ENCODE measurements at places on chromosomes 5 and 9.
A peak's percentile ranks its signal among the peaks of the same experiment; 100 is the strongest.

DNA sequence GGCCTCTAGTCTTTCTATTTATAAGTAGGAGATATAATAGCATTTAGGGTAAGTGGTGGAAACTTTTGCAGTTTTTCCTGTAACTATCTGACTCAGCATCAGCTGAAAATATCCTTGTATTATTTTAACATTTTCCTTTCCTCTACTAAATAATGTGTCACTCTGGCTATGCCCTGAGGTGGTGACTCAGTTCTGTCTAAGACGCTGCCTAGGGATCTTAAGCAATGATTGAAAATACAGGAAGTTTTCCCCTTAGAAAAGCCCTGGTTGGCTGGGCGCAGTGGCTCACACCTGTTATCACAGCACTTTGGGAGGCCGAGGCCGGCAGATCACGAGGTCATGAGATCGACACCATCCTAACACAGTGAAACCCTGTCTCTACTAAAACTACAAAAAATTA, 9.3 kb upstream of the EDIL3 start:
- DNase-seq, result no peak

- no peak for DNase-seq
These were observed 189.1 kb downstream of the GABRG2 start for GRCh38 chr5:162256711-162257110.

DNA sequence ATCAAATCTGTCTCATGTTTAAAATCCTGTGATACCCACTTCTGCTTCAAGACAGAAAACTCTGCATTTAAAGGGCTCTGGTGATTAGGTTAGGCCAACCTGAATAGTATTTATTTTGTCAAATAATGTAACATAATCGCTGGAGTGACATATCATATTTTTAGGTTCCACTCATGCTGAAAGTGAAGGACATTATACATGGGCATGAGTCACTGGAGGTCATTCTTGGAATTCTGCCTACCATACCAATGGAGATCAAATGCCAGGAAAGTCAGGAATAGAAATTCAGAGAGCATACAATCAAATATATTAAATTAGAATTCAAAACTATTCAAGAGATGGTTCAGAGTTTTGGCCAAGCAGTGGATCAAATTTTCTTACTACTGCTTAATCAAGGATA, 97.1 kb upstream of the PRSS3 start:
- DNase-seq, result no peak

- DNase-seq, result no peak
These were observed 85.8 kb downstream of the FBXO38 start for GRCh38 chr5:148469501-148469935.

- no peak for DNase-seq
These were observed 241.8 kb downstream of the CDH12 start for GRCh38 chr5:22611327-22611726.

DNA sequence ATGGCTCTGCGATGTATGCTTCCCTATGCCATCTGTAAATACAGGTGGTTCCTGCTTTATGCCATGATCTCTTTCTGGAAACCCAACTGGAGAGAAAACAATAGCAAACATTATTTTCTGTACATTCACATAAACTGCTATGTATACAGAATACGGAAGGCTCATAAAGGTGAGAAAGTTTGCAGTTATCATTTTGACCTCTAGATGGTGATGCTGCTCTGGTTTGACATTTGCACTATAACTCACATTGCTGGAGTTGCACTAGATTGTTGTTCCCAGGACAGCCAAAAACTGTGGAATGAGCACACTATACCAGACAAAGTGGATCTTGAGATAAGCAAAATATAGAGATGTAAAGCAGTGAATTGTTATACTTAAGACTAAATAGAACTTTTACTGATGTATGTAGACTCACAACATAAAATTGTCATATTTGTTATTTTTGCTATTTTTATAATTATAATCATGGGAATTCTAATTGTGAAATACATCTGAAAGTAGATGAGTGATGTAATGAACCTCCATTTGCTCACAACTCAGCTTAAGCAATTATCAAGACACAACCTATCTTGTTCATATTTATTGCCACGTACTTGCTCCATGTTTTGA, 246.5 kb downstream of the PTPRD start:
- no peak for DNase-seq

DNA sequence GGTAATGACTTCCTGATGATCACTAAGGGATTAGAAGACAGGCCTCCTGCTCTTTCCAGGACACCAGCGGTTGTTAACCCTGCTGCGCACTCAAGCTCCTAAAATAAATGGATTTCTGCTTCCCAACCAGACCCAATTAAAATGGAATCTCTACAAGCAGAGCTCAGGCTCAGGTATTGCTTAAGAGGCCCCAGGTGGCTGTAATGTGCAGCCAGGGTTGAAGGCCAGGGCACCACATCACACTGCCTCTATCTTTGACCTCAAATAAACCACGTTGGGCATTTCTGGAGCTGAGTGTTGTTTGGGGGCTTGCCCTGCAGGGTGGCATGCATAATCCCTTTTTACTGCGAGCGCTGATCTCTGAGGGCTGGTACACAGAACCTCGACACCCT, 108.0 kb downstream of the FBXO38 start:
- no peak for DNase-seq

DNA sequence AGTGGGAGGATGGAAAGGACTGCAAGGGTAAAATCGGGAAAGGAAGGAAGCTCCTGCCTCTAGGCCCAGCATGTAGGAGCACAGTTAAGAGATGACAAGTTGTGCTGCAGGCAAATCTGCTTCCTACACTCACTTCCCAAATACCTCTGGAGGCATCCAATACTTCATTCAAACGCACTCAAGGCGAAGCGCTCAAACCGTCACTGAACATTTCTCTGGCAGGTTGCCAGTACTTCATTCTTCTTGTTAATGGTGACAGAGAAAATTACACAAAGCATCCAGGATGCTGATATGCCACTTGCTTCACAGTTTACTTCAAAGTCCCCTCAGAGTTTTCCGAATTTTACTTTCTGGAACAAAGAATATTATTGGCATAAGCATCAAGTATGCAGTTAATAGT, 59.8 kb downstream of the NREP start:
- no peak for DNase-seq

DNA sequence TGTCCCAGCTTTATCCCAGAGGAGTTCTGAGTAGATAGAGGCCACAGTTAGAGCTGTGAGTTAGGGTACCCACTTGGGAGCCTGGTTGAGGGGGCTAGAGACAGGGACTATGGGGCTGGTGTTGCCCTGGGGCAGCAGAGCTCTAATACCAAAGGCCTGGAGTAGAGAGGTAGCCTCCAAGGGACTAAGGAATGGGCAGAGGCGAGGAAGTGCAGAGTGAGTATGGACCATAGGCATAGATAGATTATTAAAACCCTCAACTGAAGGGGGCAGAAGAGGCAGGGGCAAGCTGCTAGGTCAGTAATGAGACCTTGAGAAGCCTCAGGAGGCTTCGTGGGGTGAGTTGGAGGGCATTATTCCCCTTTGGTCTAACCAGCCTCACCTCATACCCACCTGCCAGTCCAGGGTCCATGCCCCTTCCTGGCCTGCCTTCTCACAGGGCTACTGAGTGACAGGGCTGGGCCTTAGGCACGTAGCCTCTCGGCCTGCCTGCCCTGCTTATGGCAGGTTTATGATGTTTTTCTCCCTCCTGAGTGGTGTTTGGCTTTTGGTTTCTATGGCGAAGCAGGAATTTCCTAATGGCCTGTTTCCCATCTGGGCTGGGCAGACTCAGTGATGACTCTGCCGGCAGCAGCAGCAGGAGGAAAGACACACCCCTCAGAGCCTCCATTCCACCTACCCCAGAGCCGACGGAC, 8.0 kb downstream of the PDLIM4 start:
- no peak for DNase-seq

DNA sequence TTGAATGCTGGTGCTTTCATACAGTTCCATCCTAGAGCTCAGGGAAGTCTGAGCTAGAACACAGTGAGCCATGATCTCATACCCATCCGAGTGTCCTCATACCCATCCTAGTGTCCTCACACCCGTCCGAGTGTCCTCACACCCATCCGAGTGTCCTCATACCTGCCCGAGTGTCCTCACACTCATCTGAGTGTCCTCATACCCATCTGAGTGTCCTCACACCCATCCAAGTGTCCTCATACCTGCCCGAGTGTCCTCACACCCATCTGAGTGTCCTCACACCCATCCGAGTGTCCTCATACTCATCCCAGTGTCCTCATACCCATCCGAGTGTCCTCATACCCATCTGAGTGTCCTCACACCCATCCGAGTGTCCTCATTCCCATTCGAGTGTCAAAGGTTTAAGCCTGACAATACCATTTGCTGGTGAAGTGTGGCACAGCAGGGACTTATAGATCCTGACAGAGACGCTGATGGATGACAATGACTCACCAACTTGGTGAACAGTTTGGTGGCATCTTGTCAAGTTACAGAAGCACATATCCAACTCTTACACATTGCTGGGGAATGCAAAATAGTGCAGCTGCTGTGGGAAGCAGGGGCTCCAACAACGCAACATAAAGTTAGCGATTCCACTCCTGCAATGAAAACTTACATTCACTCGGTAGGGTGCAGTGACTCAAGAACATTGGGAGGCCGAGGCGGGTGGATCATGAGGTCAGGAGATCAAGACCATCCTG, 77.0 kb upstream of the COL5A1 start:
- no peak for DNase-seq

DNA sequence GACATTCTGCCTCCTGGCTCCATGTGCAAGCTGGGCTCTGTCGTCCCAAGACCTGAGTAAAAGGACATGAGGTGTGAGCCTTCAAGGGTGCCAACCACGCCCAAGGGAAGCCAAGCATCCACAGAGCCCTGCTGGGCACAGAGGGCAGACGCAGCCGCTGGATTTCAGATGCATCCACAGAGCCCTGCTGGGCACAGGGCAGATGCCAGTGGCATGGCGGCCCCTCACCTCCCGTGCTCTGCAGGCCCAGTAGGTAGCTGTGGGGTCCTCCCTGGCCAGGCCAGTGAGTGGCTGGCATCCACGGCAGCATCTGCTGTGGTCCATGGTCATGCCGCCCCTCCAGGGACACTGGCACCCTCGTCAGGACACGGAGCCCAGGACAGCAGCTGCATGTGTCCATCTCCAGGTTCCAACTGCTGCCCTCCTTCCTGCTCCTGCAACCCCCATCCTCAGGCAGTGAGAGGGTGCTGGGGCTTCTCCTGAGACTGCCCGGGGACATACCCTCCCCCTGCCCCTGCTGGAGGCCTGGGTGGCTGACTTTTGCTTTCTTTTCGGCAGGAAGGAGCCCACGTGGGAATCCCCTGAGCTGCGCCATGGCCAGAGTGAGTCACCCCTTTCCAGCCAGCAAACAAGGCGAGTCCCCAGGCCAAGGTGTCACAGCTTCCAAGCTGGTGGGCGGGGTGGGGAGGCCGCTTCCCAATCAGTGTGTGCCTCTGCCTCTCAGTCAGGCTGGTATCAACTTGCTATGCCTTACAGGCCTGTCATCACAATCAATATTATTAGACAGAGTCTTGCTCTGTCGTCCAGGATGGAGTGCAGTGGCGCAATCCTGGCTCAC, 4.0 kb upstream of the TRAF2 start:
- DNase-seq, result peak; percentile 96

DNA sequence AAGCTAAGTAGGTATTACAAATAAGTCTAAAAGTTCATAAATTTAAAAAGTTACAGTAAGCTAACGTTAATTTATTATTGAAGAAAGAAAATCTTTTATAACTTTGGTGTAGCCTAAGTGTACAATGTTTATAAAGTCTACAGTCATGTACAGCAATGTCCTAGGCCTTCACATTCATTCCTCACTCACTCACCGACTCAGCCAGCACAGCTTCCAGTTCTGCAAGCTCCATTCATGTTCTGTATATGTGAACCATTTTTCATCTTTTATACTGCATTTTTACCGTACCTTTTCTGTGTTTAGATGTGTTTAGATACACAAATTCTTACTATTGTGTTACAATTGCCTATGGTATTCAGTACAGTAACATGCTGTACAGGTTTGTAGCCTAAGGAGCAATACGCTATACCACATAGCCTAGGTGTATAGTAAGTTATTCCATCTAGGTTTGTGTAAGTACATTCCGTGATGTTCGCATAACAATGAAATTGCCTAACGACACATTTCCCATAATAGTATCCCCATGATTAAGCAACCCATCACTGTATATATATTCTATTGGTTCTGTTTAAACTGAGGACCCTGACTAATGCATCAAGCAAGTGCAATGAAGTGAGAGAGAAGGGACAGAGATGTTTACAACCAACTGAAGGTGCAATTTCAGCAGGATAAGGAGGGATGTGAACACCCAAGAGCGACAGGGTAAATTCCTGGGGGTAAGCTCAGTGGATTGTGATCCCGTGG, 88.9 kb upstream of the TRIO start:
- no peak for DNase-seq

GRCh38 chr5:180251887-180252286, 40.0 kb downstream of the MAPK9 start:
- DNase-seq, result no peak

DNA sequence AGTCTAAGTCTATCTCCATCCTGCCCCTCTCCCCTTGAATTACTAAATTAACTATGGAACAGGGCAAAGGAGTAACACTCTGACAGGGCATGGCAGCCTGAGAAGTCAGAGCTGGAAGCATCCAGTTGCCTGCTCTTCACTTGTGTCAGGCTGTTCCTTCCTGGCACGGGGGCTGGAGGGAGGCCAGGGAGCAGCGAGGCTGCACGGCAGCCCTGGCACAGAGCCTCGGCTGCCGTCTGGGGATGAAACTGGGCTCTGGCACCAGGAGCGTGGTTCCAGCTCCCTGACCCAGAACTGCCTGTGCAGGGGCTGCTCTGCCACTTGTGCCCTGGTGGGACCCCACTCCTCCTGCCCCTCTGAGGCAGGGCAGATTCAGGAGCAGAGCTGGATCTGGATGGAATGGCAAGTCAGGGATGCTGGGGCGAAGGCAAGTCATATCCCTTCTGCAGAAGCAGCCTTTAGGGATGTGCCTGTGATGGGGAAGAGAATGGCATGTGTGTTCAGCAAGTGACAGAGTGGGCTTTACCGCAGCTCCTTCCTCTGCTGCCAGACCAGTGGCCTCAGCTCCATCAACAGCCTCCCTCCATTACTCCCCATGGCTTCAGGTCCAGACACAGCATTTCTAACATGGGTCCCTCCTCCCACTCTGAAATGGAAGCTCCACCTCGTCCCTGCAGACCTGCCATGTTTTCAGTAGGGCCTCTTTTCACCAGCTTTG, 42.2 kb upstream of the PDE8B start:
- no peak for DNase-seq

GRCh38 chr5:143147383-143147782, 256.1 kb downstream of the NR3C1 start:
- DNase-seq, result no peak

GRCh38 chr9:75601280-75601679, 289.2 kb upstream of the PCSK5 start:
- DNase-seq, result no peak

DNA sequence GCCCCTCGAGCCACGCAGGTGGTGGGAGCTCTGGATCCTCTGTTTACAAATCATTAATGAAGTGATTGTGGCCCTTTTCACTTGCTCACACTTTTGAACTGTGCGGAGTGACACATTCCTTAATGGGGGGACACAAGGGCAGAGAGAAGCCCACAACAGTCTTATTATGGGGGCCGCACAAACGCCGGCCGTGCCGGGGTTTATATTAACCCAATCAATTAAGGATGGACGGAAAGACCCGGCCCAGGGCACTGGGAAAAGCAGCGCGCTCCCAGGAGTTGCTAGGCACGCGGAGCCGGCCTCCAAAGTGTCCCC, 634.8 kb downstream of the IRX1 start:
- DNase-seq, result no peak

Data from activated CD4-positive, alpha-beta T cell treated with anti-CD3 and anti-CD28 coated beads, Interleukin-2, amount 50 U/mL, for 4 hours (primary cell).